ENCODE measurements at places on chromosomes 7 and 10.

DNA sequence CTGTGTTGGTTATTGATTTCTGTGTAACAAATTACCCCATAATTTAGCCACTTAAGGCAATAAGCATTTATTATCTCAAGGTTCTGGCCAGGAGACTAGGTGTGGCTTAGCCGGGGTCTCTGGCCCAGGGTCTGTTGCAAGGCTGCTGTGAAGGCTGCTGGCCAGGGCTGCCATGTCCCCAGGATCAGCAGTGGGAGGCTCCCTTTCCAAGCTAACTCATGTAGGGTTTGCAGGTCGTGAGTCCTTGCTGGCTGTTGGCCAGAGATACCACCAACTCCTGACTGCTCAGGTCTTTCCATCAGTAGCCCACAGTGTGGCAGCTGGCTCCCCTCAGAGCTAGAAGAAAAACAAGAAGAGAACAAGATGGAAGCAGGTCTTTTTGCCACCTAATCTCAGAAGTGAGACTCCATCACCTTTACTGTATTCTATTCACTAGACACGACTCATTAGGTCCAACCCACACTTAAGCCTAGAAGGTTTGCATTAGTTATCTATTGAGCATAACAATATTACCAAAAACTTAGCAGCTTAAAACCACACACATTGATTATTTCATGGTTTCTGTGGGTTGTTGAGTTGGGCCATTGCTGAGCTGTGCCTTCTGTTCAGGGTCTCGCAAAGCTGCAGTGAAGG lies 185.6 kb downstream of the PFKFB3 start:
- DNase-seq: no peak

DNA sequence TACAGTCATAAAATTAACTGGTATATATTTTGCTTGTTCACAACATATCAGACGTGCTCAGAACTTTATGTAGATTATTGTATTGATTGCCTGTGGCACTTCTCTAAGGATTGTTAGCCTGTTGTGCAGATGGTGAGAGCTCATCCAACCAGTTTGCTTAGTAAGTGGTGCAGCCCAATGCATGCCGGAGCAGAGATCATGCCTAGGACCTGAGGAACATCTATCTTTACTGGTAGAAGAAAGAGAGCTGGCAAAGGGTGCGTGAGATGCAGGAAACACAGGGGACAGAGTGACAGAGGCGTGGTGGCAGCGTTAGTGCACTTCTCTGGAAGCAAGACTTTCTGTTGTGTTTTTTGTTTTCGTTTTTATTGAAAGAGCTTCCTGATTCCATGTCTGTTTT lies 35.9 kb downstream of the CCM2 start:
- DNase-seq: no peak

GRCh38 chr7:65798111-65799075 lies 74.5 kb upstream of the VKORC1L1 start:
- peak; percentile 55 for DNase-seq

DNA sequence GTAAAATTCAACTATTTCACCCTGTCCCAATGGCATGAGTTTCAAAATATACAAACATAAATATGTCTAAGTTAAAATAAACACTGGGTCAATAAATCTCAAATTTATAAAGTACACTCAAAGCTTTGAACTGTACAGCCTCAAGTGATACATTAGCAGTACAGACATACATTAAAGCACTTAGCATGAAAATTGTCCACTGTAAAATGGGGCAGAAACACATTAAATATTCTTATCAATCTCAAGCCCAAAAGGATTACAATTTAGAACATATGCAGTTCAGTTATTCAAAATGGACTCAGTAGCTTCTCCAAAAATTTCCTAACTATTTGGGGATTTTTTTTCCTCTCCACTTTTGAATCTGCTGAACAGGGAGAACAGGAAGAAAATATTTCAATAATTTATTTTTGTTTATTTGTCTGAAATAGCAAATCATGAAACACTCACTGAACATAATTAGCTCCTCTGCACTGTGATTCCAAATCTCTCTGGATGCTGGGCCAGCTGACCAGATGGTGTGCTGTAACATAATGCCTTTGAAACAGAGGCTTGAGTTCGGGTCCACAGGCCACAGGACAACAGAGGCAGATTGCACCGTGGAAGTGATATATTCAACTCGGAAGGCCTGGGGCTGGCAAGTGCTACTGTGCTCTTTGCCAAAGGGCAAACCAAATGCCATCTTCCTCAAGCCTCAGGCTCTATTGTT lies 248.9 kb upstream of the LRRN3 start:
- DNase-seq: no peak

DNA sequence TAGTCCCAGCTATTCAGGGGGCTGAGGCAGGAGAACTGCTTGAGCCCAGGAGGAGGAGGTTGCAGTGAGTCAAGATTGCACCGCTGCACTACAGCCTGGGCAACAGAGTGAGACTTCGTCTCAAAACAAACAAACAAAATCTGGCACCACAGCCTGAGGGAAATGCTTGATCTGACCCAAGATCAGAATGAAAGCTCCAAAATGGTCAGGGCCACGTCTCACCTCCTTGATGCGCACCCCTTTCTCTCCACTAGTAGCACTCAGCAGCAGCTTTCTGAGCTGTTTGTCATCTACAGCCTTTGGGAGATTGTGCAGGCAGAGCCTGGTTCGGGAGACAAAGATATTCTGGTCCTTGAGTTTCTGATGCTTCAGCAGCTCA lies 22.7 kb downstream of the RBM28 start:
- no peak for DNase-seq

GRCh38 chr10:90020506-90020905 lies 319.1 kb downstream of the KIF20B start:
- no peak for DNase-seq

GRCh38 chr7:108166687-108167086 lies 36.5 kb upstream of the LAMB4 start:
- no peak for DNase-seq

DNA sequence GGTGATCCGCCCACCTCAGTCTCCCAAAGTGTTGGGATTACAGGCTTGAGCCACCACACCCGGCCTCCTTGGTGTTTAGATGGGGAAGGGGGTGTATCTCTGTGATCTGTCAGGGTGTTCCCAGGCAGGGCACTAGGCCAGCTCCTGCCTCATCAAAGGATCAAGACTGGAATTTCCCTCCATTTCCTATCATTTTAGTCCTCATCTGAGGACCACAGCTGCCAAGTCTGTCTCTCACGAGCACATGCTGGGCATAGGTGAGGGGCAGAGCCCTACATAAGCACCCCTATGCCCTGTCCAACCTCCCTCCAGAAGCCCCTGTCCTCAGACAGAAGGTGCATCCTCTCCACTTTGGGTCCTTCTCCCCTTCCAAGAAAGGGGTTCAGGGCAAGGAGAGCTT lies 19.5 kb downstream of the TRIM56 start:
- DNase-seq: no peak

GRCh38 chr7:5589819-5590595 lies 166.4 kb upstream of the TNRC18 start:
- no peak for DNase-seq

GRCh38 chr10:66284621-66285020 lies 641.2 kb upstream of the LRRTM3 start:
- DNase-seq: no peak

DNA sequence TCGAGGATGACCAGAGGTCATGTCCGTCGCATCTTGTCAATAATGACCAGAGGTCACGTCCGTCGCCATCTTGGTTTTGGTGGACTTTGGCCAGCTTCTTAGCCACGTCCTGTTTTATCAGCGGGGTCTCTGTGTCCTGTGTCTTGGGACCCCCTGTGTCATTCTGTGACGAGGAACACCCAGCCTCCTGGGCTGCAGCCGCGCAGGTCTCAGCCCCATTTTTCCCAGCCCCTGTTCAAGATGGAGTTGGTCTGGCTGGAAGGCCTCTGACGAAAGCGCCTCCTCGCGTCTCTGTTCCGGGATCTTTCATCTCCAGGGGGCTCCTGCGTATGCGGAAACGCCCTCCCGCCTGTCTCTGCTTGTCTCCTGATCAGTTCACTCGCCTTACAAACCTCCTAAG lies 134.2 kb downstream of the ELFN1 start:
- no peak for DNase-seq

DNA sequence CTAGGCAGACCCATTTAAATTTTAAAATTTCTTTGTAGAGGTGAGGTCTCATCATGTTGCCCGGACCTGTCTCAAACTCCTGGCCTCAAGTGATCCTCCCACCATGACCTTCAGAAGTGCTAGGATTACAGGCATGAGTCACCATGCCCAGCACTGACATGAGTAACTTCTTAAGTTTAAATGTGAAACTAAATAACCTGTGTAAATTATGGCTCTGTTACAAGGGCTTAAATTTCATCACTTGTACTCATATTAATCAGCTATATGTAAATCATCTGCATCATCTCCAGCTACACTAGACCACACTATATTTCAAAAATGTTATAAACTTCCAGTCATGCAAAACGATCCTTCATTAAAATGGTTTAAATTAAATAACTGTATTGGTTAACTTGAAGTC lies 56.1 kb downstream of the ATAD1 start:
- peak; percentile 59 for DNase-seq
